Stimulated activated CD4-positive, alpha-beta T cell treated with anti-CD3 and anti-CD28 coated beads, Interleukin-1b, Interleukin-23, amount 100 ng/mL, for 1 hour (primary cell): ENCODE measurements at places on chromosomes 2 and 18.

GRCh38 chr2:6724605-6725140 is 141.0 kb downstream of the CMPK2 start:
- DNase-seq: no peak

GRCh38 chr2:155840661-155841060 is 491.9 kb downstream of the NR4A2 start:
- no peak for DNase-seq

DNA sequence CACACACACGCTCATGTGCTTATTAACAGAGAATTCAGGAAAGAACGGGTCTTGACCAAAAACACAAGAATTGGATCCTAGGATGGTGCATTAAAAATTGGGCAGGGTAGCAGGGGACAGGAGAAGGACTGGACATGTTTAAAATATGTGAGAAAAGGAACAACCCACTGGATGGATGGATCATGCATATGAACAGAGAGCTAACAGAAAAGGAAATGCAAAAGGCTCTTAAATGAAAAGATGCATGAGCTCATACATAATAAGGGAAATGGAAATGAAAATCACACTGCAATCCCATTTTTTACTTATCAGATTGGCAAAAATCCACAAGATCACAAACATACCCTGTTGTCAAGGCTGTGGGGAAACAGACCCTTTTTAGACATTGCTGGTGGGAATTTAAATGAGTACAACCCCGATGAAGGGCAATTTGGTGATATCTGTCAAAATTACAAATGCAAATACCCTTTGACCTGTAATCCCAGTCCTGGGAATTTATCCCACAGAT is 440.6 kb upstream of the SLC14A2 start:
- no peak for DNase-seq

GRCh38 chr2:64770137-64770780 is 116.5 kb upstream of the SERTAD2 start:
- no peak for DNase-seq

DNA sequence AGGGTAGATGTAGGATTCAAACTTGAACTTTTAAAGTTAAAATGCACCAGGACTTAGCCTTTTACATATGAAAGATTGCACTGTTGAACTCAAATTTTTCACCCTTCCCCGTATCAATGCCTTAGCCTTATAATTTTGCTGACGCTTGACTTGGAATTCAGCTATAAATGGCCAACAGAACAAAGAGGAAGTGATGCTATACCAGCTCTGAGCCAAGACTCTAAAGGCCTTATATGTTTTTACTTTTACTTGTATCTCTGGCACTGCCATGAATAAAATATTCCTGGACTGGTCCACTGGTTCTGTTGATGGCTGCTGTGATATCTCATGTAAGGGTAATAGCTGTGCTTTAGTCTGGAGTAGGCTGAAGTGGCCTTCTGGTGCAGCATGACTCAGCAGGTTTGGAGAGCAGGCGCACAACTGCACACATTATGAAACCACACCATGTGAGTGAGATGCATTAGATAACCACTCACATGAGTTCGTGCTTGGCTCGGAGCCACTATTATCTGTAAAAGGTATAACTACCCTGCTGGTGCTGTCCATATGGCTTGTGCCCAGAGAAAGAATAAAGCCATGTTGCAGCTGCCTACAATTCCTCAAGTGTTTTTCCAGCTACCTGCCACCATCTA is 8.4 kb upstream of the IER3IP1 start:
- DNase-seq: no peak

DNA sequence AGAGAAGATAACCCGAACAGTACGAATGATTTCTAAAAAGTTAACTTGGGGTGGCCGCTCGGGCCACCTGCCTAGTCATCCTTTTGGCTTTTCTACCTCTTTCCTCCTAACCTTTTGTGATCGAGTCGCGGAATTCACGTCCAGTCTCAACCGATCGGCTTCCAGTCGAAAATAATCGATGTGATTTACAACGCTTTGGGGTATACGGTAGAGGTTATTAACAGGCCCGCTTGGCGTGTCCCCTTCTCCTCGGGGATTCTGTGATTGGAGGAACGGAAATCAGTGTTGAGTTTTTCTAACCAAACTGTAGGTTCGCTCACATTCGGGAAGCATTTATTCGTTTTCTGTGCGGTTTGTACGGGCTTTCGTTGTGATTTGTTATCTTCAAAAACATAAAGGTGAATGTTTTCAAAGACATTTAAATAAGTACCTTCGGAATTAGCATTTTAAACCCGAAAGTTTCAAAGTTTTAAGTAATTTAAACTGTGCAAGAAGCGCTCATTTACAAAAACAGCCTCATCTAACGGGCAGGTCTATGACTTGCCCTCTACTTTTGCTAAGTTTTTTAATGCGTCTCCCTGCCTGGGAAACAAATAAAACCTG is 588 bp upstream of the FOXI3 start:
- DNase-seq: no peak

DNA sequence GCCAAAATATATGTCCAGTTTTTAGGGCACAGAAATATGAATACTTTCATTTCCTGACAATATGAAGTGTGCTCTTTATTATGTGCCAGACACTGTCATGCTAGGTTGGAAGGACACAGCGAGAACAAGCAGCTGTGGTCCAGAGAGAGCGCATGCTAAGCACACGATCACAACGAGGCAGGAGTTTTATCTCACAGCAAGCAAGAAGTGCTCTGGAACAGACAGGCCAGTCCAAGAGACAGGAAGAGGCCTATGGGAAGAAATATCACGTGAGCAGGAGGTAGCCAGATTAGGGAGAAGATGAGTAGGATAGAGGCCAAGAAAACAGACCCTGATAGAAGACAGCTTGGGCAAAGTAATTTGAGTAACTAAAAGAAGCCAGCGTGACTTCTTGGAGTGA is 135.5 kb upstream of the CAB39 start:
- DNase-seq: no peak

- no peak for DNase-seq
Measured at GRCh38 chr2:8579485-8580085, 102.3 kb upstream of the ID2 start.

GRCh38 chr2:25505622-25506021 is 163.9 kb upstream of the DNMT3A start:
- DNase-seq: no peak

GRCh38 chr18:69282371-69282770 is 118.3 kb upstream of the DOK6 start:
- DNase-seq: no peak

GRCh38 chr2:240246173-240246820 is 105.8 kb upstream of the OTOS start:
- DNase-seq: no peak

- no peak for DNase-seq
Measured at GRCh38 chr2:63926815-63927214, 85.1 kb downstream of the UGP2 start.

GRCh38 chr18:3803350-3803749 is 353.4 kb downstream of the TGIF1 start:
- DNase-seq: no peak

GRCh38 chr2:65198737-65199136 is 28.9 kb upstream of the ACTR2 start:
- DNase-seq: no peak

- no peak for DNase-seq
Measured at GRCh38 chr2:191015831-191016230, 1.9 kb upstream of the STAT1 start.

DNA sequence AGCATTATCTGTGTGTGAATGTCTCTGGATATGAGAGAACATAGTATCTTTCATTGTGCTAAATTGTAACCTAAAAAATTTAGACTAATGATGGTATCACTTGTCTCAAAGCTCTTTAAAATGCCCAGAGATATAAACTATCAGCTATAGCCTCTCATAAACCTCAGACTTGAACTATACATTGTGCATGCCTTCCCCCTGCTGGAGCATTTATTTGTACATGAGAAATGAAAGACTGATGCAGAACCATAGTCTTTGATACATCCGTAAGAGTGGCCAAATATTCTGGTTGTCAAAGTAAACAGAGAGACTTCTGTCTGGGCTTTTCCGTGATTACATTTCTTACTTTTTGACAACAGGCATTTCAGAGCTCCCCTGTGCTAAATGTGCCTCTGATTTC is 71.9 kb upstream of the CCDC68 start:
- no peak for DNase-seq

- DNase-seq: no peak
Measured at GRCh38 chr2:65489269-65489668, 56.9 kb upstream of the SPRED2 start.

GRCh38 chr2:56266761-56267414 is 83.1 kb downstream of the CCDC85A start:
- DNase-seq: no peak

GRCh38 chr2:41716497-41716896 is 331.3 kb upstream of the PKDCC start:
- no peak for DNase-seq

DNA sequence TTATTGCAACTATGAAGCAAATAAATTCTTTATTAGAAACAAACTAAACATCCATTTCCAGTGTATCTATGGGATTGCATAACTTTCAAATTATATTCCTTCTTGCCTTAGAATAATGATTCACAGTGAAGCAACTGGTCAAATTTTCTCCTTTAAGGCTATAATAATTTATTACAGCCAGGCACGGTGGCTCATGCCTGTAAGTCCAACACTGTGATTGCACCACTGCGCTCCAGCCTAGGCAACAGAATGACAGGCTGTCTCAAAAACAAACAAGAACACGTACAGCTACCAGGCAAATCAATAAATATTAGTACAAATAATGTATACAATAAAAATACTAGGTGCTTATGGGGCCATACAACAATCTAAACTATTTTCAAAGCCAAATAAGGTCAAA is 1416.2 kb downstream of the LRP1B start:
- DNase-seq: no peak
